GM23338 (cell line): ENCODE measurements at places on chromosomes 5 and 9.
A peak's percentile ranks its signal among the peaks of the same experiment; 100 is the strongest.

DNA sequence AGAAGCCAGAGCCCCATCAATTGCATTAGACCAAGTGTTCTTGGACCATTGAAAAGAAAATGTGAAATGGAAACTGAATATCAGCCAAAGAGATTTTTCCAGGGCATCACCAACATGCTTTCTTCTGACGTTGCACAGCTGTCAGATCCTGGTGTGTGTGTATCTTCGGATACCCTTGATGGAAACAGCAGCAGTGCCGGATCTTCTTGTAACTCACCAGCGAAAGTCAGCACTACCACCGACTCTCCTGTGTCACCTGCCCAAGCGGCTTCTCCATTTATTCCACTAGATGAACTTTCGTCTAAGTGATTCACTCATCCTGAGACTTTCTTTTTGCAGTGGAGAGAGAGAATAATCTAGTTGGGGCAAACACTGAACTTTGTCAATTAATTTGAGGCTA lies 75.7 kb downstream of the PIP5K1B start:
- DNase-seq: no peak

DNA sequence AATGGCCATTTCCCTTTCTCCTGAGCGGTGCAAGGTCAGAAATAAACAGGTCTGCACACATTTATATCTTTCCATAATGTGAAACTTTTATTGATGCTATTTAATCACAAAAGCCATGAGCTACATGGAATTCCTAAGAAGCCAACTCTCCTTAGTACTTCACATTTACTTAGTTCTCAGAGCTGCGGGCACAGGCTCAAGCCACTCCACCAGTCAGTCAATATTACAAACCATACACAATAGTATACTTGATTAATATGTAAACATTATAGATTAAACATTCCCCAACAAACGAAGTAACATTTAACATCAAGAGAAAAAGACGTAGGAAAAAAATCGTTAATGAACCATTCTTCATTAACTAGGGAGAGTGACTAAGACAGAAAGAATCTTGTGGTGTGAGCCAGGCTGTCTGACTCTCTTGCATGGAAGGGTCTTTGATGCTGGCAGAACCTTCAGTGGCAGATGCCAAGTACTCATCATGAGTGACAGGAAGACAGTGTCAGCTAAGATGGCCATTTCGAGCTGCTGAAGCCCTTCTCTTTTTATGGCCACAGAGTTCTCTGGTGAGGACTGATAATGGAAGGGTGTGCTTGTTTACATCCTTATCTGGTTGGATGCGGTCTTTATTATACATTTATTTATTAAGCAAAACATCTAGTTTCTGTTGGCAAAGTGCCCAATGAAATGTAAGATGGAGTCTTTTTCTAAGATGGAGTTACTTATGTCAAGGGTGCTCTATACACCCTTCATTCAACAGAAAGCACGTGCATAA lies 115.5 kb upstream of the TUT7 start:
- DNase-seq: no peak

DNA sequence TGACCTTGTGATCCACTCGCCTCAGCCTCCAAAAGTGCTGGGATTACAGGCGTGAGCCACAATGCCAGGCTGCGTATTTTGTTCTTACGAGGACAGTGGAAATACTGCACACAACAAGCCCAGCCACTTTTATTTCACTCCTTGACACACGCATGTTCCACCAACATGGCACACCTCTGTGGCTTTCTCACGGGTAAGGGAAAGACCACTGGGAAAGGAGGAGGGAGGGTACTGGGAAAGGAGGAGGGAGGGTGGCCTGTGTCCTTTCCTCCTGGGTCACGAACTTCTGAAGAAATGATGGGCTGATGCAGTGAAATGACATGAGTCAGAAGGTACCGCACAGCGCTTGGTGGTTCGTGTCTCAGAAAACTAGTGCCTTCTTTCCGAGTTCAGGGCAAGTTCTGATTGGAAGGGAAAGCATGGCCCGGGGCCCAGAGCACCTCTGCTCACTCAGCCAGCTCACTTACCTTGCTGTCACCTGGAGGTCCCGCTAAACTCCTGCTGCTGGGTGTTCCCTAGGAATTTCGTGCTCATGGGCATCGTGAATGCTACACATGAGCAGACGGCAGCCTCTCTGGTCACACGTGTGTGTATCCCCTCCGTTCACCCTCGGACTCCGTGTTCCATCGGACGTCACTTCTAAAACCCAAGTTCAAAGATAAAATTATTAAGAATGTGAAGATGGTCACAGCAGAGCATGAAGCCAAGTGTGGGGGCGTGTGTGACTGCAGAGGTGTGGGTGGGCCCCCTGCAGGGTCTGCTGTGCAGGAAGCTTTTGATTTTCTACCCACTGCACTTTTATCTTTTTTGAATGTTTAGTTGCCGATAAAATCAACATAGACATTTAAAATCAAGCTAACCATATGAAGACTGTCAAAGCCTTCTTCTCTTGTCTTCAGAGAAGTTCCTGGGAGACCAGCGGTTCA lies 42.9 kb downstream of the LAMC3 start:
- DNase-seq: no peak

- no peak for DNase-seq
Measured at GRCh38 chr5:148963664-148964063, 99.2 kb downstream of the SH3TC2 start.

DNA sequence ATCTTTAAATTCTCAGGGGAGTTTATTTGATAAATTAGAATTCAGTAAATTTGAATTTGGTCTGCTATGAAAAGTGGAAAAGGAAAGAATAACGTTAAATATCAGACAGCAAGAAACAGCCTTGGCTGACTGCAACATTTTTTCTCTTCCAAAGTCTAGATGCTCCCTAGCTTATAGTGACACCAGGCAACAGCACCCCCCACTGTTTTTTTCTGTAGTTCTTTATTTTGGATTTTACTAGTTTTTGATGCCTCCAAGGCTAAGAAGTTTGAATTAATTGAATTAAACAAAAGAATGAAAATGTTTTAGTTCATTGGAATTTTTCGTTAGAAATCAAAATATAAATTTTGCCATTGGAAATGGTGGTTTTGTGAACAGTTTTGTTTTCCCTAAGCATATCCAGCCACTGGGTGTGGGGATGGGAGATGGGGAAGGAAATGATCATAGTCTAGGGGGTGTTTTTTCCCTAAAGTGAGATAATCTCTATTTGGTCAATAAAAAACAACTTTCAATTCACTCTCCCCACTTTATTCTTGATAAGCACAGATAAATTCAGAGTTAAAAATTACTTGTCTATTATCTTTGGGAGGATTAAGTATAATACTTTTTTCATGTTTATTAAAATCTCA lies 199.3 kb upstream of the CD180 start:
- peak; percentile 27 for DNase-seq

- DNase-seq: no peak
Measured at GRCh38 chr9:27791311-27791710, 218.0 kb upstream of the C9orf72 start.

DNA sequence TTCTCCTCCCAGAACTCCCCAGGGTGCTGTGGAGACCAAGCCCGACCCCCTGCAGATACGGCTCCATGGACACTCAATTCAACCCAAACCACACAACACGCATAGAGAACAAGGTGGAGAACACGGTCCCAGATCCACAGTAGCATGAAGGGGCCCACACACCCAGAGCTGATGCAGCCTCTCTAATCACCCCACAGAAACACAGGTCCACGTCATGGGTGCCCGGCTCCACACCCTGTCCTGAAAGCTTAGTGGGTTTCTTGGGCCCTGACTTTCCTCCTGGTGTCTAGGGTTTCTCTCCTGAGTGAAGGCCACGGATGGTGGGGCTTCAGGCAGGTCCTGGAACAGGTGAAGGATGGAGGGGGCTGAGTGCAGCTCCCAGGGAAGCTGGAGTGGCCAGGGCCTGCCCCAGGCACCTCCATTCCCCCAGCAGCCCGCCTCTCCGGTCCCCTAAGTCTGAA lies 1.5 kb upstream of the SLC23A1 start:
- DNase-seq: no peak

DNA sequence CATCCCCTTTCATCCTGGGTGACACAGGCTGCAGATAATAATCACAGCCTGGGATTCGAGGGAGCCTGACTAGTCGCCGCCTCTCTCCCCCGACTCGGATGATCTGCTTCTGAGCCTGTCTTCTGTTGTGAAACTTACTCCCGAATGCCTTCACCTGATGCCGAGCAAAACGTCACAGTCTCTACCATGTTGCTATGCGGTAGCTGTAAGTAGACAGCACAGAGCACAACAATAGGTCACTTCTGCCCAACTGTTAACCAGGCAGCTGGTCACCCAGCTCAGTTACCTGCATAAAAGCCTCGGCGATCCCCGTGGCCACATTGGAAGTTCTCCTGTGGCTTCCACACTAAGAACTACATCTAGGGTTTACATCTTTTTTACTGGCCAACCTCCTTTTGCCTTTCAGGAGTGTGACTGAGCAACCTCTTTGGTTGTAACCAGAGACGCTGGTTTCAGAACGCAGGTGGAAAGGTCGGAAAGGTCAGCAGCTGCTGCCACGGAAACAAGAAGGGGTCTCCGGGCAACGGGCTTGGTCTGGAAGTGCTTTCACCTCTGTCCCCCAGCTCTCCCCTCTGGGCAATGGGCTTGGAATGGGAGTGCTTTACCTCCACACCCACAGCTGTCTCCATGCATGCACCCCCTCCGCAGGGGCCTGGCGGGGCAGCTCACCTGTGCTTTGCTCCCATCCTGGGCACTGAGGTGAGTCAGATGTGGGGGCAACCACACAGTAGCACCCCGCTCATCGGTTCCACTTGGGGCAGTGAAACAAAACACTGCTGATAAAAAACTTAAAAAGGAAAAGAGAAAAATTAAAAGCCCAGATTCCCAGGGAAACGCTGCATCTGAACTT lies 7.6 kb upstream of the PPP1R26 start:
- peak; percentile 57 for DNase-seq

GRCh38 chr5:128358826-128359225 lies 179.2 kb downstream of the FBN2 start:
- DNase-seq: no peak

- DNase-seq: no peak
Measured at GRCh38 chr9:75233011-75233410, 144.7 kb downstream of the OSTF1 start.

DNA sequence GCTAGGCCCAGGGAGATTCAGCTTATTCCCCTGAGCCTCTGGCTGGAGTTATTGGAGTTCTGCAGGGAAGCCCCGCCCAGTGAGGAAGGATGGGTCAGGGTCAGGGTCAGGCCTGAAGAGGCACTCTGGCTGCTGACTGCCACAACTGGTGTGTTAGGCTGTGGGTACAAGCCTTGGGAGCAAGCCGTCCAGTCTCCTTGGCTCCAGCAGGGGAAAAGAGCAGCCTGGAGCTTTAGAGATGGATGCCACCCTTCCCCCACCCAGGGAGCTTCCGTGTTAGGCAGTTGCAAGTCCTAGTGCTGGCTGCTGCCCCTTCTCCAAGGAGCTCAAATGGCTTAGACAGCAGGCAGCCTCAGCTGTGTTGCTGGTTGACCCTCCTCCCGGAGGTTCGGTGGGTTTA lies 34.4 kb upstream of the TAF11L2 start:
- no peak for DNase-seq

DNA sequence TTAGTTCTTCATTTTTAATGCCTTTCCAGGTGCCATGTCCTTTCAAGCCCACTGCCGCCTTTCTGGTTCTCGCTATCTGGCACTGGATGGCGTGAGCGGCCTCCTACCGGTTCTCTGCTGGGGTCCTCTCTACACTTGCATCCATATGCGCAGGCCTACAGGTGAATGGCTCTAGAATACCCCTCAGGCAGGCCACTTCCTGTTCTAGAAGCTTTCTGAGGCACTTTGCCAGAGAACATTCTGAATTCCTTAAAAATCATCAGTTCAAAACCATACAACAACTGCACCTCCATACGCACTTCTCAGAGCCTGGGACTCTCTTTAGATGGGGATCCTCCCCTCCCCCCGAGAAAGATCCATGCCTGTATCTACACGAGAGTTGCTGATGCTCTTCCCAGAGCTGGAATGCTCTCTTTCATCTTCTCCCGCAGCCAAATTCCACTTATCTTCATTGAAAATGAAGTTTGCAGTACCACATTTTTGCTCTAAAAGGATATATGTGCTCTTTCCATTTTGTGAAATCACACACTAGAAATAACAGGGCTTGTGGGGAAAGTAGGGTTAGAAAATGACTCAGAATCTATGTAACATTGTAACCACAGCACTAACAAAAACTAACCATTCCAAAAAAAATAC lies 1.4 kb upstream of the LHFPL2 start:
- peak; percentile 77 for DNase-seq

GRCh38 chr5:1754531-1755220 lies 45.0 kb downstream of the MRPL36 start:
- no peak for DNase-seq

- no peak for DNase-seq
Measured at GRCh38 chr9:114433086-114433485, 45.3 kb upstream of the AKNA start.

- no peak for DNase-seq
Measured at GRCh38 chr5:39340506-39340905, 23.8 kb downstream of the C9 start.

DNA sequence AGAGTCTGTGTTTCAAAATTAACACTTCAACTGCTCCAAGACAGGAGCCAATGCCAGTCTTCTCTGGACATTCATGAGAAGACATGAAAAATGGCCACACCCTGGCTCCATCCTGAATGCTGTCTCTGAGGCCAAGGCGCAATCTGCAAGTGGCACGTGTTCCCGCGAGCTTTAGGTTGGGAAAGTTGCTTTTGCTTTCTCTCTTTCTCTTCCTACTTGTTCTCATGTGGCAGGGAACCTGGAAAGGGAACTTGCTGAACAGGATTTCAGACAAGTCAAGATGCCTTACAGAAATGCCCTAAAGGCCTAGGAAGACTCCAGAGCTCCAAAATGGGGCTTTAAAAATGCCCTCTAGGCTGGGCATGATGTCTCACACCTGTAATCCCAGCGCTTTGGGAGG lies 91.9 kb upstream of the OTULINL start:
- DNase-seq: no peak

GRCh38 chr5:179343719-179344430 lies 1.4 kb downstream of the ADAMTS2 start:
- DNase-seq: peak; percentile 90

DNA sequence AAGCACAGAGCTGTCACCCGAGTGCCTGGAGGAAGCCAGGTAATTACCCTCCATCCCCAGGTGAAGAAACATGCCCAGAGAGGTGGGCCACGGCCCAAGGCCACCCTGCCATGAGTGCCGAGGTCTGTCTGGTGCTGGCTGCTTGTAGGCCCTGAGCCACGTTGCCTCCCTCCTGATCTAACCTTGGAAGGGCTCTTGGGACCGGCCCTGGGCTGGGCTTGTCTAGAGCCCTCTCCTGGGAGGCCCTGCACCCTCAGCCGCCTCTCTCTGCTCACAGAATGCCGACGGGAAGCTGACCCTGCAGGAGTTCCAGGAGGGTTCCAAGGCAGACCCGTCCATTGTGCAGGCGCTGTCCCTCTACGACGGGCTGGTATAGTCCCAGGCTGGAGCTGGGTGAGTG lies 39.4 kb upstream of the HMCN2 start:
- no peak for DNase-seq

- DNase-seq: no peak
Measured at GRCh38 chr5:180540050-180540694, 46.0 kb downstream of the CNOT6 start.

GRCh38 chr5:73446631-73447529 lies 1.7 kb downstream of the FOXD1 start:
- DNase-seq: peak; percentile 62
